CD8-positive, alpha-beta memory T cell (primary cell): ENCODE measurements at places on chromosomes 2 and 18.

- no peaks in the 10 kb centered on the region for H3K36me3 ChIP-seq
- peak; percentile 80 for DNase-seq
- no peaks in the 10 kb centered on the region for H3K27me3 ChIP-seq
- H3K27ac ChIP-seq = peak within 1 kb of the TSS; percentile 92
- peaks cover 50% of the 10 kb centered on the region for H3K4me1 ChIP-seq
Measured at GRCh38 chr2:27582695-27583389, at the start of gene ZNF512. Gene ZNF512 (plus strand): TSS chr2:27583042. CDS start chr2:27583113, 71 bp downstream.

DNA sequence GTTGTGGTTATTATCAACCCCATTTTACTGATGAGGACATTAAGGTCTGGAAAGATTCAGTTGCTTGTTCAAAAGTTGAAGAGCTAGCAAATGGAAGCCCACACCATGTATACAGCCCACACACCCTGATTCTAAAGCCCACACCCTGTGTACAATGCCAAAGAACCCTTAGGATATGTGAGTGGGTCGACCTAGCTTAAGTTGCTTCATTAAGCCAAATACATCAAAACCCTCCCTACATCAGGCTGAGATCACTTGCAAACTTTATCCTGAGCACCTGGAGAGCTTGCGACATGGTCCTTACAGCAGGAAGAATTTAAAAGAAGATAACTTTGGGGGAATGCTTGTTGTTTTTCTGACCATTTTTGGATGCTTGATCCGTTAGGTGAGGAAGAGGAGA lies 435 bp upstream of the ARHGAP25 start:
- no peaks in the 10 kb centered on the region for H3K36me3 ChIP-seq
- no peaks in the 10 kb centered on the region for H3K27me3 ChIP-seq
- no peak for DNase-seq
- peak overlapping the region; percentile 73 for H3K4me3 ChIP-seq
- peak overlapping the region; percentile 62 for H3K27ac ChIP-seq

- no peaks in the 10 kb centered on the region for H3K27me3 ChIP-seq
- no peaks in the 10 kb centered on the region for H3K4me1 ChIP-seq
- no peaks in the 10 kb centered on the region for H3K36me3 ChIP-seq
- no peak overlapping the region for H3K27ac ChIP-seq
- no peak for DNase-seq
Measured at GRCh38 chr18:39455285-39455684, 1889.7 kb upstream of the CELF4 start.

DNA sequence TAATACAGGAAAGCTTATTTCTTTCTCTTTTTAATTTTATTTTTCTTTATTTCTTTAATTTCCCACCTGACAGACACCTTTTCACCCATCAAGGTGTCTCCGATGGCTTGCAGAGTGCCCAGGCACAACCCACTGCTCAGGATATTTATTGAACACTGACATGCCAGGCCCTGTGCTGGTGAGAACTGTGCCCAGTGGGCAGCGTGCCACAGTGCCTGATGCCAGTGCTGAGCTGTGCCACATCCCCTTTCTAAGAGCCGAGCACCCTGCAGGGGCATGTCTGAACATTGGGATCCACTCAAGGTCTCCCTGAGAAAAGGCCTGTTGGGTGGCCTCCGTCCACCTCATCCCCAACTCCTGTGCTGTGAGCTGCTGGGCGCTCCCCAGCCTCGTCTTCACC lies 158.6 kb upstream of the RAB6C start:
- no peak overlapping the region for H3K27ac ChIP-seq
- no peak overlapping the region for H3K4me3 ChIP-seq
- no peaks in the 10 kb centered on the region for H3K4me1 ChIP-seq
- no peaks in the 10 kb centered on the region for H3K27me3 ChIP-seq

DNA sequence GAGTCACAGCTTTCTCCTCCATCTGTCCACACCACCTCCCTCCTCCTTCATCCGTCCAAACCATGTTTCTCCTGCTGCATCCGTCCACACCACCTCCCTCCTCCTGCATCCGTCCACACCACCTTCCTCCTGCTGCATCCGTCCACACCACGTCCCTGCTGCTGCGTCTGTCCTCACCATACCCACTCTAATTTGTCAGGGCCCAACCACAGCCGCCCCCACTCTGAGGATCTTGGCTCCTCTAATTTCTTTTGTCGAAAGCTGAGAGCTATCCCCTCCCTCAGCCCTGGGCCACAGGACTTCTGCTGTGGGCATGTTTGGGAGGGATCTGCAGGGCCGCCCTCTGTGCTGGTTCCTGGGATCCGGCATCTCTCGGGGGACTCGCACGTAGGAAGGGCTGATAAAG lies 67.4 kb downstream of the TPO start:
- H3K4me1 ChIP-seq = no peaks in the 10 kb centered on the region
- DNase-seq = no peak
- H3K27ac ChIP-seq = no peak overlapping the region
- H3K27me3 ChIP-seq = no peaks in the 10 kb centered on the region
- H3K4me3 ChIP-seq = no peak overlapping the region

DNA sequence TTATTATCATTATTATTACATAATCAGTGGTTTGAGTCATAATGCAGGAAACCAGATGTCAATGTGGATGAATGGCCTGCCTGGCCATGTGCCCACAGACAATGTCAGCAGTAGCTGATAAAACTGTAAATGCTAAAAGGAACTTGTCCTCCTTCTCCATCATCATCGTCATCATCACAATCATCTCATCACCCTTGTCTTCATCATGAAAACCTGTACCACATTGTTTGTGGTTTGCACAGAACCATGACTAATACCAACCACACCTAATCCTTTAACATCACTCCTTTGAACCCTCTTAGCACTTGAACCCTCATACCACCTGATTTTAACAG lies 96.0 kb downstream of the HNMT start:
- no peak overlapping the region for H3K4me3 ChIP-seq
- H3K27me3 ChIP-seq = no peaks in the 10 kb centered on the region
- H3K27ac ChIP-seq = no peak overlapping the region
- no peaks in the 10 kb centered on the region for H3K36me3 ChIP-seq

DNA sequence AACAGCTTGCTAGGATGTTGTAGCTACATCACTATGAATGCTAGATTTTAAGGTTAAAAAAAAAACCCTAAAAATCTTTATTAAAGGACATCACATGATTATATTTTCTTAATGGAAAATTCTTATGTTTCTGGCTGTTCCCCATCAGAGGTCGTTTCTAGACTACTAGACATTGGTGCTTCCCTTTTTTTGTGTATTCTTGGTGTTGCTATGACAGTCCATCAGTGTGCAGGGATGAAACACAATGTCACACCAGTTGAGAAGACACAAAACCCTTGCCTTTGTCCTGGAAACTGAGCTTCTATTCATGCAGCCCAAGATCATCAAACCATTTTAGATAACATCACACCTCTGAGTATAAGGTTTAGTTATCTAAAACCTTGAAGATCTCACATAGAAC lies 19.9 kb upstream of the TMEM131 start:
- H3K4me1 ChIP-seq = no peaks in the 10 kb centered on the region
- no peaks in the 10 kb centered on the region for H3K36me3 ChIP-seq
- no peak for DNase-seq
- no peak overlapping the region for H3K27ac ChIP-seq
- no peaks in the 10 kb centered on the region for H3K27me3 ChIP-seq

- H3K36me3 ChIP-seq = no peaks in the 10 kb centered on the region
- no peak overlapping the region for H3K27ac ChIP-seq
- no peak for DNase-seq
- no peaks in the 10 kb centered on the region for H3K4me1 ChIP-seq
Measured at GRCh38 chr2:19111354-19111753, 247.1 kb downstream of the OSR1 start.

GRCh38 chr2:149456285-149456684 lies 125.9 kb downstream of the LYPD6 start:
- no peaks in the 10 kb centered on the region for H3K27me3 ChIP-seq
- H3K27ac ChIP-seq = no peak overlapping the region
- H3K4me3 ChIP-seq = no peak overlapping the region
- no peaks in the 10 kb centered on the region for H3K4me1 ChIP-seq
- no peaks in the 10 kb centered on the region for H3K36me3 ChIP-seq

DNA sequence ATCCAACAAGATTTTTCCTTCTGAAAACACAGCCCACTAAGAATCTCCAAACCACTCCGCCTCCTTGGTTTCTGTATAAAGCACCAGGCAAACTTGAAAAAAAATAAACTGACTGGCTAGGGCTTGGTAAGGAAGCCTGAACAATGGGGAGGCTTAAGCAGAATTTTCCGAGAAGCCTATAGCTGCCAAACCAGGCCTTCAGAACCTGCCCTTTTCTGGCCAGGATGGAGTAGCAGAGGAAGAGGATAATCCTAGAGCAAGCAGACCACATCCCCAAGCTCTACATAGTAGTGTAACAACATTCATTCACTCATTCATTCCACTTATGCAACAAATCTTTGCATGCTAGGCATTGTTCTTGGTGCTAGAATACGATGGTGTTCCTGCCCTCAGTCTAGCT lies 529.6 kb upstream of the ZEB2 start:
- no peak overlapping the region for H3K27ac ChIP-seq
- H3K36me3 ChIP-seq = no peaks in the 10 kb centered on the region
- DNase-seq = no peak
- no peaks in the 10 kb centered on the region for H3K27me3 ChIP-seq
- H3K4me3 ChIP-seq = no peak overlapping the region
- H3K4me1 ChIP-seq = no peaks in the 10 kb centered on the region

GRCh38 chr18:69949538-69949936 lies 1.9 kb upstream of the CD226 start:
- H3K4me1 ChIP-seq = peaks cover 89% of the 10 kb centered on the region
- H3K4me3 ChIP-seq = peak overlapping the region; percentile 10
- no peaks in the 10 kb centered on the region for H3K36me3 ChIP-seq

GRCh38 chr2:67879586-67880290 lies 183.1 kb downstream of the C1D start:
- no peak for DNase-seq
- H3K4me1 ChIP-seq = no peaks in the 10 kb centered on the region
- no peak overlapping the region for H3K4me3 ChIP-seq
- no peaks in the 10 kb centered on the region for H3K27me3 ChIP-seq
- H3K36me3 ChIP-seq = no peaks in the 10 kb centered on the region

GRCh38 chr2:64203131-64203857 lies 59.1 kb upstream of the PELI1 start:
- no peak for DNase-seq
- no peaks in the 10 kb centered on the region for H3K36me3 ChIP-seq
- H3K27me3 ChIP-seq = no peaks in the 10 kb centered on the region
- H3K4me1 ChIP-seq = peaks cover 39% of the 10 kb centered on the region
